ENCODE measurements at places on chromosomes 5 and 9. TPM values are rescaled to one million over a fixed set of nuclear protein-coding genes. Genes with fewer than 3 reads are reported as not detected.

Gene FOXD1
- total RNA-seq, result not detected

GRCh38 chr5:133240425-133241091, 188.7 kb downstream of the HSPA4 start:
- no peak for DNase-seq

GRCh38 chr5:171901764-171902163, 104.7 kb downstream of the FBXW11 start:
- no peak for DNase-seq

Gene GABRA6
- total RNA-seq, result not detected

Gene GNA14
- 1.0 TPM for total RNA-seq

- DNase-seq, result no peak
Measured at GRCh38 chr9:75911390-75911789, 20.9 kb downstream of the PCSK5 start.
